ENCODE measurements at places on chromosomes 7 and 10.
A peak's percentile ranks its signal among the peaks of the same experiment; 100 is the strongest.

- DNase-seq, result peak; percentile 57
These were observed 15.6 kb downstream of the PDAP1 start for GRCh38 chr7:99392659-99393354.

GRCh38 chr7:42765931-42766330, 145.9 kb downstream of the C7orf25 start:
- DNase-seq, result no peak

GRCh38 chr7:89809291-89809690, 345.0 kb upstream of the STEAP1 start:
- no peak for DNase-seq

DNA sequence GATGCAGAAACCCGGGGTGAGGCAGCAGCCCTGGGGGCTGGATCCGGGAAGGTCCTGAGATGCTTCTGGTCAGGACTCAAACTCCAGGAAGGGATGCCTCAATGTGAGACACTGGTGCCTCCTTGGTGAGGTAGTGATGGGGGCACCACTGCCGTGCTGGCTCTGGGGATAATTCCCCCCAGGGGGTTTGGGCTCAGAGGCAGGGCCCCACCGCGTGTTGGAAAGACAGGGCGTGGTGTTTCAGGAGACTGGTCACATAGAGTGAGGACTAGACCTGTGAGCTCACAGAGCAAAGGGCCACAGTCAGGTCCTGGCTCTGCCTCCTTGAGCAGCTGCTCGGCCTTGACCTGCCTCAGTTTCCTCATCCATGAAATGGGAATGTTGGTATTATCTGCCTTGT, 361.9 kb downstream of the GLRX3 start:
- no peak for DNase-seq

- DNase-seq, result no peak
These were observed 13.0 kb downstream of the ANTXRL start for GRCh38 chr10:46299536-46300369.

DNA sequence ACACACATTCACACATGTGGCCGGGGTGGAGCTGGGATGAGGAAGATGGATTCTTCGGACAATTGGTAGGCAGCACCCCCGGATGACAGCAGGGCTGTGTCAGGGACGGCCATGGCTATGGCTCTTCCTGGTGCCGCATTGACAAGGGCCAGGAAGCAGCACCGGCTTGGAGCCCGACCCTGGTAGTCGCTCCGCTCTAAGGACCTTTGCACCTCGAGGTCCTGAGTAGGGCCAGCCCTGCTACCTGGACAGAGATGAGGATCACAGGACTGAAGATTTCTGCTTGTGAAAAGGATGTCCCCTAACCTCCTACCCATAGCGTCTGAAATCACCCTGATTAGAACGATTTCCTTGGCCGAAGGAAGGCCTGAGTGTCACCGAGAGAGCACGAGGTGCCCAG, 134.1 kb downstream of the ADARB2 start:
- DNase-seq, result no peak

DNA sequence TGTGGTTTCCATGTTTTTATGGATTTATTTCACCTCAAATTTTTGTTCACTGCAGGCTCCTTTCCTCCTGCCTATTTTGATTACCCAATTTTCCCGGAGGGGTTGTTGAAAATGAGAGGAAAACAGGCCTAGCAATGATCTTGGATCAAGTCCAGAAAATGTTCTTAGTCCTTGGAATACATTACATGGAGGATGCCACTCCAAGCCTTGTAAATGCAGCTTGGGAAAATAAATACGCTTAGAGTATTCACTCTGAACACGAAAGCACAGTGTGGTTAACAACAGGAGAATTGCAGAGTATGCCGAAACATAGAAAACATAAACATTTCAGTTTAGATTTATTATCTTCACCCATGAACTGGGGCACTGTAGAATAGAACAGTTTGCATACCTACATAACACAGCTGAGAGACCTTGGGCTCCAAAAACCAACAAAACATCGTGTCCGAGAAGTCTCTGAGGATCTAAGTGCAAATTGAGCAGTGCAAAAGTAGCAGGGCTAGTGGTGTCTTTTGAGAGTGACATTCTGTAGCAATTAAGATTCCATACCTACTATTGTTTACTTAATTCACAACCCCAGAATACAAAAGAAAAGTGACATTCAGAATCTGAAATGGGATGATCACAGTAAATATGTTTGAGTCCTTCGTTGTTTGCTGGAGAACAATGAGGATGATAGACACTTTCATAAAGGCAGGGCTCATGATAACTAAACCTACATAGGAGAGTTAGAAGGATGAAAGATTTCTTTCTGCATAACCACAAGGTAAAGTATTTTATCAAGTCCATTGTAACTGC, 7.6 kb upstream of the CD36 start:
- no peak for DNase-seq

DNA sequence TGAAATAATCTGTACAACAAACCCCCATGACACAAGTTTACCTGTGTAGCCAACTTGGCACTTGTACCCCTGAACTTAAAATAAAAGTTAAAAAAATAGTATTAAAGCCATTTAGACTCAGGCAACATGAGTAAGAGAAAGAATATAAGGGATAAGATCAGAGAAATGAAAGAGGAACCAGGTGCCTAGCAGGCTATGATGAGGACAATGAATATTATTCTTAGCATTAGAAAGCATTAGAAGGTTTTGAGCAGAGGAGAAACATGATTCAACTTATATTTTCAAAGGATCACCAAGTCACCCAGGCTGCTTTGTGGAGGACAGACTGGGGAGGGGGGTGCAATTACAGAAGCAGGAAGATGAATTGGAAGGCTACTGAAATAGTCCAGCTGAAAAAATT, 48.1 kb upstream of the TES start:
- DNase-seq, result no peak

GRCh38 chr10:34931216-34931615, 116.1 kb upstream of the PARD3 start:
- no peak for DNase-seq

DNA sequence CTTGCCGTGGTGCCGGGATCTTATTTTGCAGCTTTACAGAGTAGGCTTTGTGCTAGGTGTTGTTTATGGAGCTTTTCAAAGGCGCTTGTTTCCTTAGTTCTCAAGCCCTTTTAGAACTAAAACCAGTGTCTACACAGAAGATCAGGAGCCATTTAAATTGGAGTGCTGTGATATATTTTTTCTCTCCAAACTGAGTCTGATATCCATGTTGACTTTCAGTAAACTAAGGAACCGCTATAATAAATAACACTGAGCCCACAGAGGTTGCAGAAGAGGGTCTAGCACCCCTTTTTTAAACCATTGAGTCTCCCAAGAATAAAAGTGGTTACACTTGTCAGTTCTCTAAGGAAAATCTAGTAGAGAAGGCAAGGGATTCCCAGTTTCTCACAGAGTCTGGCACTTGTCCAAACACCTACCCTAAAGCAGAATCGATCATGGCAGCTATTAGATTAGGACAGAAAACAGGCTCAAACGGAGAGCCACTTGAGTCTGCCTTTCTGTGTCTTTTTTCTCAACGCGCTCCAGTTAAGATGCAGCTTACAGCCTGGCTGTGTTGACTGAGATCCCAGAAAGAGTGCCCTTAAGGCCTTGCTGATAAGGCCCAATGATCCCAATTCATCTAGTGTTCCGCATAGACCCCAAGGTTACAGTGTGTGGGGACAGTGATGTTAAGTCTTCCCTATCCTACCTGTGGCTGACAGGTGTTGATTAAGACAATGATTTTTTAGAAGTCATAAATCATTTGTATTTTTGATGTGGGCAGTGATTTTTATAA, 804 bp downstream of the TMEM106B start:
- DNase-seq, result no peak

- no peak for DNase-seq
These were observed 138.1 kb upstream of the BET1 start for GRCh38 chr7:94142281-94142680.

DNA sequence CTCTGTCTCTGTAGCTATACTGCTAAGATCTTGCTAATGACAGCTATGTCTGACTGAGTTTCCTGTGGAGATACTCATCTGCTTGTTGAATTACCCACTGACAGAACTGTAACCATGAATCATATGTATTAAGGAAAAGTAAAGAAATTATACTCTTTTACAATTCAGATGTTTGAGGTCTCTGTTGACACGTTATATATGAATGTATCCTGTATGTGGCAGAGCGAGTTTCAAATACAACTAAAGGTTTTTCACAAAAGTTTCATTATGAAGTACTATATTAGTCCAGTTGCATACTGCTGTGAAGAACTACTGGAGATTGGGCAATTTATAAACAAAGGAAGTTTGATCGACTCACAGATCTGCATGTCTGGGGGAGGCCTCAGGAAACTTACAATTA, 232.5 kb downstream of the CDK14 start:
- DNase-seq, result no peak

DNA sequence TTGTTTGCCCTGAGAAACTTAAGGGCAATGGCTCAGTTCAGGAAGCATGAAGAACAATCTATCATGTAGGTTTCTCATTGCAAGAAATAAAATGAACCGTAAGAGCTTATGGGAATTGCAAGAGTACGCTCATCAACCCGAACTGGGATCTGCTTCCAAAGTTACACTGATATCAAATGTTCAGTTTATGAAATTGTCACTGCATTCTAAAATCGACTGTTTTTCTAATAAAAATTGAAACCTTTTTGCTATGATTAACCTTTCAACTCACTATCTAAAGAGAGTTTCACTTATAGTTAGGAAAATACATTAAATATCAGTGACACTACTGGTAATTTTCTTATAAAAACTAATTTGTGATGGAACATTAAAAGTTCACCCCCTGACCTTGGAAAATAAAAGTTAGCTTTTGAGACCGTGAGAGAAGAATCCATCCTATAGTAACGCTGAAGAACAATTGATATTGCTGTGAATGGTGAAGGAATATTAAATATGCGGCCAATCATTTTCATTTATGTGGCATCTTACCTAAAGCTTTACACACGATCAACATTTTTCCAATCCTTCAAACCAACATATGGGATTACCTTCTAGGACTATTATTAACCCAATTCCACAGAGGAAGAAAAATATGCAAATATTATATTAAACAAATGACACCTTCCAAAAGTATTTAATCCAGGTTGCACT, 2.2 kb downstream of the MEOX2 start:
- no peak for DNase-seq

- DNase-seq, result no peak
These were observed 114.2 kb upstream of the GPR22 start for GRCh38 chr7:107355616-107356015.

- DNase-seq, result no peak
These were observed 2.7 kb upstream of the COMTD1 start for GRCh38 chr10:75238182-75239095.

- DNase-seq, result no peak
These were observed 11.9 kb downstream of the TMEM106B start for GRCh38 chr7:12222889-12223579.

DNA sequence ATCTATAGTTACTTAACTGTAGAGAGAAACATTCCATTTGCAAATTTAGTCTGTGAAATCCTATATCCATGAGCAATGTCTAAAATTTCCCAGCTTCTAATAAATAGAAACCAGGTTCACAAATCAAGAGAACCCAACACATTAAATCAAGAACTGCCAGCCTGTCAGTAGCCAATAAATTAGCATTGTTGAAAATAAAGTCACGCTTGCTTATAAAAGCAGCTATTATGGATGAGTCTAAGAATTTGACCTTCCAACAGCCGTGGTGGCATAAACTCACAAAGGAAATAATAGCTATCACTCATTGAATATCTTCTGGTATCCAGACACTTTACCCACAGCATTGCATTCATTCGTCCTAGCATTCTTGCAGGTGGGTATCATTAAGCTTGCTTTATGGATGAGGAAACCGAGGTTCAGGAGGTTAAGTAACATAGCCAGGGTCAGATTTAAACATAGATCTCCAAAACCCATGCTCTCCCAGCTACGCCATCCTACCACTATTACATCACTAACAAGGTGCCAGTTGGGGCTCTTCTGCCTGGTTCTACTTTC, 260.1 kb upstream of the YAE1 start:
- DNase-seq, result no peak

DNA sequence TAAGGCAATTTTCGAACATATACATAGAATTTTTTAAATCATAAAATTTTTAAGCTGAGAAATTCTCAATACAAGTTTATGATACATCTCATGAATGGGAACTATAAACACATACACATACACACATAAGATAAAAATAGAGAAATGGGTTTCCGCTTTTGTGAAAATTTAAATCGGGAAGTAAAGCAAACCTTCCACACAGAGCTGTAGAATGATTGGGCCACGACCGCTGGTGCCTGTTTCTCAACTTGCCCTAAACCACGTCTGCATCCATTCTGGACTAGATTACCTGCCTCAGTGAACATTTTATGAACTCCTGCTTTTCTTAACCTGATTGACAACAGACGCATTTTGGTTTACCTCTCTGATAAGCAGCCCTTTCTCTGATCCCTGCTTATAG, 264.4 kb downstream of the SKAP2 start:
- DNase-seq, result no peak

DNA sequence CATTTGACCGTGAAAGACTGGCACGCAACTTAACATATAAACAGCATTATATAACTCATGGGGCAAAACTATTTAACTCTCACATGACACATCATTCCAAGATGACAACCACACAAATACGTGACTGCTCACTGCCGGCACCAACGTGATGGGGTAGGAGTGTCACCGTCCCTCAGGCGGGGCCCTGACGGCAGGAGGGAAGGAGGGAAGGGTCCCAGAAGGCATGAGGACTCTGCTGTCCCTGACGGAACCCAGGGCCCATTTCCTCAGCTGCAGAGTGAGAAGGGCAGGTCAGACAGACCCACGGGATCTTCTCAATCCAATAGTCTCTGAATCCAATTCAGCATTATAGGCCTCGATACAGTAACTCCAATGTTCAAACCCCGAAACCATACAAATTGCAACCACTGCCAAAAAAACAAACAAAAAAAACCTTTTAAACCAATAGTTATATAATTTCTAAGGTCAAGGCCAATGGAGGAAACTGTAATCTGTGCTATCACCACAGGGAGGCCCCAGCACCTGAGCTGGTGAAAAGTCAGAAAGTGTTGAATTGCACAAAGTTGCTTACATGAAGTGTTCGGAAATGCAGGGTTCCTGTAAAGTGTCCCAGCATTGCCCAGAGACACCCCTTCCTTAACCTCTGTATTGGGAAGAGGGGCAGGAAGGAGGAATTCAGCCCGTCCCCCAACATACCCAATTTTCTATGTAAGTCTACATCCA, 137.4 kb downstream of the TNS3 start:
- DNase-seq, result no peak

DNA sequence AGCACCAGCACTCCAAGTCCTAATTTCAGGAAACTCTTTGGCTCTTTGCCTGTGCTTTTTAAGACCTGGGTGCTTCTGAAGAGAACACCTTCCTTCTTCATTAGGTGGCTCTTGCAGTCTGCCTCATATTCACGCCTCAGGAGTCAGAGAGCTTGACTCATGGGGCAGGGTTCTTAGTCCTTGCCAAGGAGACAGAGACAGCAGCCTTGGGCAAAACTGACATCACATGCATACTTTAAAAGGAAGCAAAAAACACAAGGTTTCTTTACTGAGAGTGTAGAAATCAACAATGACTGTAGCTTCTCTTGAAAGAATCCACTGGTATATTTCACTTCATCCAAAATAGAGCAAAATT, 780.6 kb downstream of the INHBA start:
- no peak for DNase-seq

GRCh38 chr10:129586898-129587443, 119.9 kb downstream of the MGMT start:
- no peak for DNase-seq

Measured in activated CD4-positive, alpha-beta T cell treated with anti-CD3 and anti-CD28 coated beads, Interleukin-2, amount 50 U/mL, for 24 hours (primary cell).